Endothelial cell of umbilical vein (primary cell): ENCODE measurements at places on chromosomes 4 and X.

DNA sequence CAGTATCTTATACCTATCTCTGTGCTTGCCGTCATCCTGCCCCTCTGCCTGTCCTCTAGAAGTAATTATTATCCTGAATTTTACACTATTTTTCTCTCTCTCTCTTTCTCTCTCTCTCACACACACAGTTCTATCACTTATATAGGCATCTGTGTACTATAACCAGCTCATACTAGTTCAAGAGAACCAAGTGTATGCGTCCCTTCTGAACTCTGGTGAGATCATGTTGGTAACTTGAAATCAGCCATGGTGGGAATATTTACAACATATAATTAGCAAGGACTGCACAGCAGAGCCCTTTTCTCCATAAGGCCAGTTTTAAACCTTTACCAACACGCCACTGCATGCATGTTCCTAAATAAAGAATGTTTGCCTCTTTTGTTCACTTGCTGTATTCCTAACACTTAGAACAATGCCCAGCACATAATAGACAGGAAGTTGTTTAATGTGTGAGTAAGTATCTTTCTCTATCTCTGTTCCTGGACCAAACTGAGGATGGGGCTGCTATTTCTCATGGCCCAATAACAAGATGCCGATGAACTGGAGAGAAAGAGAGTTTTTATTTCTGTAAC, 51.1 kb upstream of the IL21 start:
- DNase-seq: peak; percentile 63

GRCh38 chrX:136457303-136457917, 30.3 kb upstream of the BRS3 start:
- no peak for DNase-seq

DNA sequence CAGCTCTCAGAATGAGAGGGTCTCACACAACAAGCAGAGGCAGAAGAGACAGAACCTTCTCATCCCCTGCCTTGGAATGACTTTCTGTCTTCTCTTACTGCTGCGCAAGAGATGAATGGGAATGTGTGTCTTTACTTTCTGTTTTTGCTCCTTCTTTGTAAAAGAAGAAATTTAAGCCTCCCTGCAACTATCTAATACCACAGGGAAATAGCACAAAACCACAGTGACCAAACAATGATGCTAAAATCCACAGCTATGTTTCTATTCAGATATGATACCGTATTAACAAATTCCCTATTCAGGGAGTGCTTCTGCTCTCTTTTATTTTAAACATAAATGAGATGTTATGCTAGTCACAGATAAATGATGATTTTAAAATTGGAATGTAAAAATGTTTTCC, 173.8 kb upstream of the RAI2 start:
- DNase-seq: no peak

DNA sequence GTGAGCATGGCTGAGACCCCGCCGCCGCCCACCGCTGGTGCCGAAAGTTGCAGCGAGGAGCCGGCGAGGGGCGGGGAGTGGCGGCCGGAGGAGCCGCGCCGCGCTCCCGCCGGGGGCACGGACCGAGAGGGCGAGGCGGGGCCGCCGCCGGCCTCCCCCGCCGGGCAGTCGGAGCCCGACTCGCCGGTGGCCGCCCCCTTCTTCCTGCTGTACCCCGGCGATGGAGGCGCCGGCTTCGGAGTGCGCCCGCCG, 16.5 kb downstream of the UTP3 start:
- DNase-seq: no peak

DNA sequence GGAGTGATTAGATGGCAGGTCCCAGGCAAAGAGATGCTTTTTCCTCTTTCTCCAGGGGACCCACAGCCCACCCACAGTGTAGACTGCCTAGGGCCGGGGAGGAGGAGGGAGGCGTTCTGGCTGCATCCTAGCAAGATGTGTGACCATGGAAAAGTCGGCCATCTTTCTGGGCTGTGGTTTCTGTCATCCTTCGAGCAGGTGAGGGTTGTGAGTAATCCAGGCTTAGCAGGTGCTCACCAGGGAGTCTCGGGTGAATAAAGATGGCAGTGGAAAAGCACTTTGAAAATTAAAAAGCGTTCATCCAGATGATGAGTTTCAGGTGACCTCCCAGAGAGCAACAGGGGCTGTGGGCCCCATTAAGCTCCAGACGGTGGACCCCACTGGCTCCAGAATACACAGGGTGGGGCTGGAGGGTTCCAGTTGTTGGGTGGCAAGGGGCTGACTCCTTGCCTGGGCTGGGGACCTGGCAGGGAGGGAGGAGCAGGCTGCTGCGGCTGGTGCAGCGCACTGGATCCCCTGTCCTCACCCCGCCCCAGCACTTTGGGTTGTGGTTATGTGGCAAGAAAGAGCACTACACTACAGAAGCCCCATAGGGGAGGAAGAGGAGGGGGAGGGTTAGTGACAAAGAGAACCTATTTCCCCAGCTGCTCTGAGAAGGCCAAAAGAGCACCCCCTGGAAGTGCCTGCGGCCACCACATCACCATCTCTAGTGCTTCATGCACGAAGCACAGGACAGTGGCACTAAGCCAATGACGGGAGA, 23.7 kb downstream of the ELF4 start:
- no peak for DNase-seq

- DNase-seq: no peak
These were observed 28.6 kb upstream of the UTP14A start for GRCh38 chrX:129877401-129877800.

- no peak for DNase-seq
These were observed 22.0 kb upstream of the ADGRA3 start for GRCh38 chr4:22537864-22538263.

- DNase-seq: peak; percentile 47
These were observed 2.1 kb downstream of the PPP3CA start for GRCh38 chr4:101345271-101345595.

GRCh38 chr4:8400632-8401325, 39.7 kb downstream of the ACOX3 start:
- DNase-seq: no peak

- DNase-seq: no peak
These were observed 60.5 kb downstream of the MSX1 start for GRCh38 chr4:4919927-4920326.

DNA sequence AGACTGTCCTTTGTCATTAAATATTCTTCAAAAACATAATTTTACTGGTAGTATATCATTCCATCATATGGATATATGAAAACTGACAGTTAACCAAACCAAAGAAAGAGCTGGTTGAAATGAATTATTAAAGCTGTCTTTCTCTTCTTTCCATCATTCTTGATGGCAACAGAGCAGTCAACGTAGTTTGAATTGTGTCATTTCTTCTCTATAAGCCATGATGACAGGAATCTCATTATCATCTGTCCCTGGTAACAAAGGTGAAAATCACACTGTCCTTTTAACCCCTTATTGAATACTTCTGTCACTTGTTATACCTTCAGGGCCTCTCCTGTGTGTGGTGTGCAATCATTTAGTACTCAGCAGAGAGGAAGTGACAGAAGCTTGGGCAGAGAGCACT, 197.0 kb upstream of the SLITRK2 start:
- DNase-seq: no peak

DNA sequence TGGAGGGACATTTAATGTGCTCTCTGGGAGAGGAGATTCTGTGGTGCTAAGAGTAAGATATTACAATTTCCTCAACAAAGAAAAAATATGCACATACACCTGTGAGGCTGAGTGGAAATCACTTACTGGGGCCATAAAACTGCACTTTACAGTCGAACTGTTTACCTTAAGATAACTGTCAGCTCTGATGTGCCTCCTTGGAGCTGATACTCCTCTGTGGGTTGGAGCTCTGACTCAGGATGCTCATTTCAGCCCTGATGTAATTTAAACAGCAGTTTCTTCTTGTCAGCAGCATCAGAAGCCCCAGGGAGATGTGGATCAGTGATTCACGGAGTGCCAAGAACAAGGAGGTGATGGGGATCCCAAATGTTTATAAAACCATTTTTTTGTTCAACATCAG, 241.9 kb upstream of the SFRP2 start:
- no peak for DNase-seq

- DNase-seq: peak; percentile 13
These were observed 38.7 kb downstream of the SLC4A4 start for GRCh38 chr4:71377561-71377960.

- peak; percentile 27 for DNase-seq
These were observed 23.3 kb downstream of the BRCC3 start for GRCh38 chrX:155094468-155095061.

GRCh38 chr4:146029147-146029546, 90.5 kb upstream of the ZNF827 start:
- DNase-seq: no peak

DNA sequence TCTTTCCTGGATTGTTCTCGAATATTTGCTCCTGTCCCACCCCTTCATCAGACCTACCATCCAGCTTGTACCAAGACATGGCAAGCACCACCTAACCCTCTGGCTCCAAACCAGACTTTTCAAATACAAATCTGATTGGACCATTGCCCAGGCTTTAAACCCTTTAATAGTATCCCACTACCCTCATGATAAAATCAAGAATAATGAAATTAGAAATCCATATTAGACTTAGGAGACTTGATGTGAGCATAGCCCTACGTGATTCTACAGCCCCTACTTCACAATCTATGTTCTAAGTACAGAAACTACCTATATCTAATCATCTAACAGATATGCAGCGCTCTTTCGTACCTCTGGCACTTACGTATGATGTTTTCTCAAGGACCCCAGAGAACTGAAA, 375.2 kb upstream of the CPEB2 start:
- DNase-seq: no peak

- DNase-seq: no peak
These were observed 76.2 kb downstream of the CLDN34 start for GRCh38 chrX:10043386-10043785.

DNA sequence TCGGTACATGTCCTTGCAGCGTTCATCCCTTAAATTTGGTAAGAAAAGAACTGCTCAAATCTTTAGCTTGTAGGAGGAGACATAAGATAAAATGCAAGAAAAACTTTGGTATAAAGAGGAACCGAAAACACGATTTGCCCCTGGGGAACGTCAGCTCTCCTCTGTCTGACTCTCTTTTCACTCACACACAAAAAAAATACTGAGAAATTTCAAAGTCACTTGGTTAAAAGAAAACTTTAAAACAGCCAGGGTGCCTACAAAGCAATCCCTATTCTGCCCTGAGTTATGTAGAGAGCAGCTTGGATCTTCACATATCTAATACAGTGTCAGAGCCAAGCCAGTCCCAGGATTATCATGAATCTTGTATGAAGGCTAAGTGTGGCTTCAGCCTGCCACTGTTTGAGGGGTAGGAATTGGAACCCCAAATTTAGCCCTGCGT, 248.5 kb upstream of the CXXC4 start:
- no peak for DNase-seq

DNA sequence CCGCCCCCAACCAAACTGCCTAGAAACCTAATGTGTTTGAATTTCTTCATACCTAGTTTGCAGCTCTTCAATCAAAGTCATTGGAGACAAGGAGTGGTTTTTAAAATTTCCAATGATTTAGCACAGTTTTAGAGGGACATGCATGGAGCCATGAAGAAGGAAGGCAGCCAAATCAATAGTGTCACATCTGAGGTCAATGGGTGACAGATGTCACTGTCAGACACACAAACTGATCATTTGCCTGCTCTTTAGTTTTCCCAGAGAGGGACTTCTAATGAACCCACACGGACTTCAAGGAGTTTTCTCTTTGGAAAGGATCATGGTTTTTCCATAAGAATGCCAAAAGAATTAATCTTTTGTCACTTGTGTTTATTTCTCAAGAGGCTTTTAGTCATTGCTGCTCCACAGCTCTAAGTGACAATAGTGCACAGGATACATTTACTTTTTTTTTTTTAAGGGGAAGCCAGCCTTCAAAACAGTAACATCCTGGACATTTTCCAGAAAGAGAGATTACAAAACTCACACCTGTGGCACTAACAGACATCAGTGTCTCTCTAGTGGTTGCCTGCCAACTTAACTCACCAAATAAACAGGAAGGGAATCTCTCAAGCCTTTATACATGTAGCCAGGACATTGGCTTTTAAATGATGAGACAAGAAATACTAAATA, 251.1 kb upstream of the DIAPH2 start:
- DNase-seq: no peak

GRCh38 chr4:112219826-112220366, 11.7 kb upstream of the AP1AR start:
- DNase-seq: no peak

DNA sequence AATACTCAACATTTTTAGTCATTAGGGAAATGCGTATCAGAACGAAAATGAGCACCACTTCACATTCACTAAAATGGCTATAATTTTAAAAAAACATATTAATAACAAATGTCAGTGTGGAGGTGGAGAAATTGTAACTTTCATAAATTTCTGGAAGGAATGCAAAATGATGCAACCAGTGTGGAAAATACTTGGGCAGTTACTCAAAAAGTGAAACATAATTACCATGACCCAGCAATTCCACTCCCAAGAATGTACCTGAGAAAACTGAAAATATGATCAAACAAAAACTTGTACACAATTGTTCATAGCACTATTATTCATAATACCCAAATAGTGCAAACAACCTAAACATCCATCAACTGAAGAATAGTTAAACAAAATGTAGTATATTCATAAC, 76.1 kb upstream of the FAM241A start:
- DNase-seq: no peak
